ENCODE measurements at places on chromosomes 4 and X.
A peak's percentile ranks its signal among the peaks of the same experiment; 100 is the strongest.

GRCh38 chrX:132751063-132751690, 207.3 kb downstream of the HS6ST2 start:
- DNase-seq, result no peak

- DNase-seq, result no peak
Measured at GRCh38 chr4:7075962-7076695, 8.3 kb upstream of the GRPEL1 start.

DNA sequence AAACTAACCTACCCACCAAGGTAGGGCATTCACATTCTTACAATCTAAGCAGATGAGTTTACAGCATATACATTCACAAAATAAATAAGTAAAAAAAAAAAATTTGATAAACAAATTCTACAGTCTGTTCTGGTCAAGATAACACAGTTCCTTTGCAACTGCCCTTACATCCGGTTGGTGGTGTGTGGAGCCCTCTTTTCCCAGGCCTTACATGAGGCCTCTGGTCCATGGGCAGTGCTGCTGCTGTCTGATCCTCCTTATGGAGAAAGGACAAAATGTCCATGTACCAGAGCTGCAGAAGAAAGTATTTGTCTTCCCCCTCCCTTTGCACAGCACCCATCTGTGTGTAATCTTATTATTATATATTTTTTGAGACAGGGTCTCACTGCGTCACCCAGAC, 2.2 kb upstream of the SEPTIN11 start:
- no peak for DNase-seq

GRCh38 chrX:21926527-21927278, 13.8 kb upstream of the SMS start:
- no peak for DNase-seq

DNA sequence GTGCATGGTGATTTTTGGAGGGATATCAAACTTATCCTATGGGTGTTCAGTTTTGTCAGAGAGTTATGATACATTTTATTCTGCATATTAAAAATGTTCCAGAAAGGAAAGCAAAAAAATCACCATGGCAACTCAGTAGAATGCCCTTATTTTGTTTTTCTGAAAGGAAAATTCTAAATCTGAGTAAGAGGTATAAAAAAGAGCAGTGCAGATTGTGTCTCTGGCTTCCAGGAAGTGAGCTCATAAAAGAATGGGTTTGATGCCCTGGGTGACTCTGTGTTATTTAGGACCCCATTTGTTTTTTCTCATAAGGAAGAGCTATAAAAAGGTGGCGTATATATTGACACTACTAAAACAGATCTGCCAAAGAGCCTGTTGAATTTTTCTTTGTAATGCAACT, 128.8 kb downstream of the UCHL1 start:
- no peak for DNase-seq

- no peak for DNase-seq
Measured at GRCh38 chrX:101482296-101482695, 3.0 kb upstream of the ARMCX4 start.

DNA sequence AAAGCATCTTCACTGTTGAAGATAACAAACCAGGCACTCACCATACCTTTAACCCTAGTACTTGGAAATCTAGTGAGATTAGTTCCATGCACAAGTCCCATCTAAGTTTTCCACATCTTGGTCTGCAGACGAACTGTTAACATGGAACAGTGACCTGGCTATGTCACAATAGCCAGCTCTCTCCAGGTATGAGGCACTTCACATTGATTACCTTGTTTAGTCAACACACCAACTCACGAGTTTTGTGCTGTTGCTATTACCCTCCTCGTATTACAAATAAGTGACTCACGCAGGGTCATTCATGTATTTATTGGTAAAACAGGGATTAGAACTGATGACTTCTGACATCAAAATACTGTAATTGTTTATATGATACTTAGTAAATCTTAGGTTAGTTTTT, 36.4 kb upstream of the FRAS1 start:
- DNase-seq, result no peak

GRCh38 chrX:68433155-68433980, at the start of gene OPHN1:
TSS of gene OPHN1 (minus strand) at chrX:68433495. CDS start at chrX:68433020, 475 bp downstream.
- peak; percentile 11 for DNase-seq

DNA sequence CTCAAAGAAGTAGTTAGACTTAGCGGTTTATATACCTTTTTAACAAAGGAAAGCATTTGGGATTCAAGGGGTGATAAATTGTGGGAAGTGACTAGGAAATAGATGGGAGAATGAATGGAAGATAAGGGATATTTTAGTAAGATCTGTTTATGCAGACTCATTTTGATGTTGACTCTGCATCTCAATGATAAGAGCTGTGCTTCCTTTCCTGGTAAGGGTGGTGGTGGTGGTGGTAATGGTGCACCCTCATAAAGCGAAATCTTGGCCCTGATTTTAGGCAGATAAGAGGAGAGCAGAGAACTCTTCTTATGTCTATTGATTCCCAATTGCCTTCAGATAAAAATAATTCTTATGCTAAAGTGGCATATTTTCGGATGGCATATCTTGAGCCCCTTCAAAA, 197.1 kb downstream of the SPRY1 start:
- DNase-seq, result no peak
